Activated T-cell treated with anti-CD3 and anti-CD28 coated beads for 1 hour (primary cell): ENCODE measurements at places on chromosomes 4 and X.

- no peak for DNase-seq
Measured at GRCh38 chr4:113732-114131, 10.6 kb upstream of the ZNF718 start.

GRCh38 chrX:153925739-153926551 is at the start of gene ARHGAP4:
ARHGAP4 (minus strand) TSS chrX:153926264; CDS start chrX:153926202, 62 bp downstream.
- no peak for DNase-seq

DNA sequence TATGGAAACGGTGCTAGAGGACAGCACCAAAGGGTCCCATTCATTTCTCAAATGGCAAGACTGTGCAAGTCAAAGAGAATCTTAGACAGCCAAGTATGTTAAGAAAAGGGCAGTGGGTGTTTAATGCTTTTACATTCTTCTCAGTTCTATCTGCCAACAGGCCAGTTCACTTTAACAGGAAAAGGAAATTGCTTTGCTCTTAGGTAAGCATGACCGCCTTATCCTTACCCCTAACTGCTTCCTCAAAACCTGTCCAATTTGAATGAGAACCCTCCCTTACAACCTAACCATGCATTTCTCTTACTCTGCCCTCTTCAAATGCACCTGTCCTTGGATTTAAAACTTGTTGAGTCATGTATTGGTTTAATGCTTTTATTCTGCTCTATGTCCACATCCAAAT is 44.5 kb upstream of the BLTP1 start:
- no peak for DNase-seq

- no peak for DNase-seq
Measured at GRCh38 chr4:76854858-76855257, 43.1 kb downstream of the SOWAHB start.

DNA sequence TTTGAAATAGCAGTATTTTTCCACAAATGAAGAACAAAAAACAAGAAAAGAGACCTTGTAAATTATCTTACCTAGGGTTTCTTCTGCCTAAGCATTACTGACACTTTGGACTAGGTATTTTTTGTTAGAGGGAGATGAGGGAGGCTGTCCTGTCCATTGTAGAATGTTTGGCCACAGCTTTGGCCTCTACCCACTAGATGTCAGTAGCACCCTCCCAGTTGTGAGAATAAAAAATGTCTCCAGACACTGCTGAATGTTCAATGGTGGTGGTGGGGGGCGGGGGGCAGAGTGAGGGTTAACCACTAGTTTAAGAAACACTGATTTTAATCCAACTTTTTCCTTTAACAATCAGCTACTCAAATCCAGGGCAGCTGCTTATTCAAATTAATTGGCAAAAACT is 25.8 kb downstream of the OTUD4 start:
- DNase-seq: no peak

GRCh38 chr4:38073596-38074234 is 113.5 kb downstream of the PTTG2 start:
- DNase-seq: no peak

DNA sequence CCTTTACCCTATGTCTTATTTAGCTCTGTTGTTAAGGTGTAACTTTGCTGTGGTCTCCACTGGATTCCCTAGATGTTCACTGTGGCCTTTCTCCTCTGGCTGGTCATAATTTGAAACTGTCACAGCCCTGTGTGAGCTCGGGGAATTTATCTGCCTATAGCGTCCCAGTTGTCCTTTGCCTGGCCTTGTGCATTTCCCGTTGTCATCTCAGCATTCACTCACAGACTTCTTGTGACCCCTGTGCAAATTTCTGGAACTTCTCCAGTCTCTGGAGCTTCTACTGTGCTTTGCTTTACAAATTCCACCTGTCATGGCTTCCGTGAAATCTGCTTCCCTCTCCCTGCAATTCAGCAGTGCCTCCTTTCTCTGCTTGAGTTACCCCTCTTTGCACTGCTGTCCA is 106.7 kb downstream of the WWC2 start:
- no peak for DNase-seq

- DNase-seq: no peak
Measured at GRCh38 chrX:104318330-104319009, 63.7 kb upstream of the ESX1 start.

DNA sequence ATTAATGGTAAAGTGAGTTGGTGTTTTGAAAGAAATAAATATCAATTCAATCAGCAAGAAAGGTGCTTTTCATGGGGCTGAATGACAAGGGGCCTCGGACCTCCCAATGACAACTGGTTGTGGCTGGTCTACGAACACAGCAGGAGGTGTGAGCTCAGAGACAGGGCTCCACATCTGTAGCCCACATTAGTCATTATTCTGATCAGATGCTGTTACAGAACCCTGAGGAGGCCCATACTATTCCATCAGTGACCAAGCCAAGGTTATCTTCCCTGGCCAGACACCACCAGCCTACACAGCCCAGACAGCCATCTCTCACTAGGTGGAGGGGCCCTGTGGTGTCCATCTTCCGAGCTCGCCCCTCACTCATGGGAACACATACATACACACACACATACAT is 168.8 kb downstream of the SH3KBP1 start:
- DNase-seq: no peak

GRCh38 chr4:1097553-1097952 is 15.8 kb downstream of the RNF212 start:
- no peak for DNase-seq

GRCh38 chr4:81828991-81829390 is 357.3 kb upstream of the RASGEF1B start:
- no peak for DNase-seq

DNA sequence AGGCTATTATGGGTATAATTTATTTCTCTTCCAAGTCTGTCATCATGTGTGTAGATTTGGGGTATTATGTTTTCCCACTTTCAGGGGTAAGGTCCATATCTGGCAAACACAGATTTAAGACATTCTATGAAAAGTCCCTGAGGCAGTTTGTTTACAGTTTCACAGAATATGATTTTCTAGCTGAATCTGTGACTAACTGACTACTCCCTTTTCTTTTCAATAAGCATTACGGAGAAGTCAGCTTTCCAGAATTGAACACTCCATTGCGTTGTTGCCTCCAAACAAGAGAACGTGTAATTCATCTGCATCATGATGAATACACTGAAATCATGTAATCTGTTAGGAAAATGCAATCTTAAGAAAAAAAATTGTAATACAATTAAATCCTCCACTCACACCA is 226.7 kb upstream of the SFRP2 start:
- no peak for DNase-seq

DNA sequence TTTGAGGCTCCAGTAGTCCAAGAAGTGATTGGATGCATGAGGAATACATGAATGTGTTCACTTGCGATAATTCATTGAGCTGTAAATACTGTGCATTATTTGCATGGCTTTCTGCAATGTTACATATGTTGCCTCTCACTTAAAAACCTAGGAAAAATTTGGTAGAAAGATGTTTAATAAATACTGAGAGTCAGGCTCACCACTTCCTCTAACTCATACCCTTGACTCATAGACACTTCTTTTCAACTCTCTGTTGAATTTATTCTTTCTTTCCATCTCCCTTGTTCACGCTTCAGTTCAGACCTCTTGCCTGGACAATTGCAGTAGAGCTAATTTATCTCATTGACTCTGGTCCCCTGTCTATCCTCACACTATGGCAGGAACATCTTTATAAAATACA is 35.8 kb upstream of the LEF1 start:
- DNase-seq: no peak

- no peak for DNase-seq
Measured at GRCh38 chr4:69092190-69092589, 4.1 kb upstream of the UGT2B7 start.

DNA sequence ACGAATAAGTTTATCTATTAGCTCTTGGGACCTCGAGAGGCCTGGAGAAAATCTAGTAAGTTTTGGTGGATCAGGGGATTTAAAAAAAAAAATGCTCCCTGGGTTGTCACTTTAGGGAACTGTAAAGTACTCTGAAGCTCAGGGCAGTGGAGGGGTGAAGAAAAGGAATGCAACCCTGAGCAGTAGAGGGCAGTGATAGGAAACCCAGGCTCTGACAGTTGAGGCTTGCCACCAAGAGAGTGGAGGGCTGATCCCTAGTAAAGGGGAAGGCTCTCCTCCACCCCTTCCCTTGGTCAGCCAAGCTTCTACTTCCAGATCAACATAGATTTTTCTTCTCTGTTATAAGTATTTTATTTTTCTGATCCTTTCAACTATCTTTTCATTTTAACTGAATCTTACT is 73.1 kb downstream of the FBXO8 start:
- no peak for DNase-seq

GRCh38 chr4:72629540-72629939 is 60.5 kb upstream of the ADAMTS3 start:
- DNase-seq: no peak

- no peak for DNase-seq
Measured at GRCh38 chrX:44344687-44345086, 1.2 kb upstream of the EFHC2 start.

DNA sequence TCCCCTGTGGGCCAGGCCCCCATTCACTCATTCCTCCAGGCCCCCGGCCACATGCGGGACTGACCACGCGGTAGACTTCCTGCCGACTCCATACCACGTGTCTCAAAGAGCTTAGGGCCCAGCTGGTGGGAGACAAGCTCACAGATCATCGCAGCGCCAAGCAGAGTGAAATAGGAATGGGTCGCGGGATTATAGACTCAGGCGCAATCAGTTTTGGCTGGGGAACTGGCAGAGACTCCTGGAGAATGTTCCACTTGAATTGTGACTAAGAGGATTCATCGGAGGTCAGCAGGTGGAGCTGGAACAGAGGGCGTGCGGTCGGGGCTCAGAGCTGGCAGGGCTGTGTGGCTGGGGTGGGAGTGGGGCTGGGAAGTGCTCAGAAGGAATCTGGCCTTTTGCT is 15.6 kb downstream of the ATP2B3 start:
- no peak for DNase-seq

- no peak for DNase-seq
Measured at GRCh38 chr4:8271821-8272220, 2.3 kb downstream of the HTRA3 start.

DNA sequence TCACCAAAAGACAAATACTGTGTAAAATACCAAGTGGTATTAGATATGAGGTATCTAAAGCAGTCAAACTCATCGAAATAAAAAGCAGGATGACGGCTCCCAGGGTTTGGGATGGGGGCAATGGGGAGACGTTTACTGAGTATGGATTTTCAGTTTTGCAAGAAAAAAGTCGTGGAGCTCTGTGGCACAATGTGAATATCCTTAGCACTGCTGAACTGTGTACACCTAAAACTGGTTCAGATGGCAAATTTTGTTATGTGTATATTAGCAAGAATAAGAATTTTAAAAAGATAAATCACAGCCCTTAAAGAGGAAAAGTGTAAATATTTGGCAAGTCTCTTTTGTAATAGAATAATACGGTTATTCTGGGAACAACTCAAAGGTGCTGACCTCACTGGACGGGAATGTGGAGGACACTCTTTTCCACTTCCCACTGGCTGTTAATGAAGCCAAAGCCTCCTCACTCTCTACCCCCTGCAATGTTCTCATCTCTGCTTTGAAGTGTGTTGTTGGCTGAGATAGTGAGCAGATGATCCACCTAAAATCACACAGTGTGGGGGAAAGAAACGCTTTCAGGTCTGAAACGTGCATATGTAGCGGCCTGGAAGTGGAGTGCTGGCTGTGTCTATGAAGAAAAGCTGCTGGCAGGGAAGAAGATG is 49.2 kb downstream of the SEL1L3 start:
- no peak for DNase-seq

DNA sequence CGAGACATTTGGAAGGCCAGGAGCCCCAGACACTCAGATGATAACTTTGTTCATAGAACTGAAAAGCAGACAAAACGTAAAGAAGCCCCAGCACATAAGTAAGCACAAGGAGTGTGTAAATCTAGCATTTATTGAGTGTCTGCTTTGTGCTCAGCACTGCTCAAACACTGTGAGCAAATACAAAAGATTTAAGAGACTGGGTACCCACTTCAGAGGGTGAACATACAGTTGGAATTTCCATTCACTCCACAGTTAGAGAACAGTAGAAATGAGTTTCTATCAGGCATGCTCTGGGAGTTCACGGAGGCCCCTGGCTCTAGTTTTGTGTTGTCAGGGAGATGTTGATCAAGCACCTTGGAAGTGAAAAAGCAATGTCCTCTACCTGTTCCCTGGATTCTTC is 39.8 kb downstream of the ACE2 start:
- no peak for DNase-seq
